ENCODE measurements at places on chromosomes 3 and 15.
A peak's percentile ranks its signal among the peaks of the same experiment; 100 is the strongest.

GRCh38 chr3:149752788-149753136 is 473 bp upstream of the COMMD2 start:
- DNase-seq: no peak

- DNase-seq: no peak
These were observed 18.8 kb downstream of the ACKR4 start for GRCh38 chr3:132615881-132616280.

- DNase-seq: no peak
These were observed 262.1 kb upstream of the TBL1XR1 start for GRCh38 chr3:177459401-177459800.

DNA sequence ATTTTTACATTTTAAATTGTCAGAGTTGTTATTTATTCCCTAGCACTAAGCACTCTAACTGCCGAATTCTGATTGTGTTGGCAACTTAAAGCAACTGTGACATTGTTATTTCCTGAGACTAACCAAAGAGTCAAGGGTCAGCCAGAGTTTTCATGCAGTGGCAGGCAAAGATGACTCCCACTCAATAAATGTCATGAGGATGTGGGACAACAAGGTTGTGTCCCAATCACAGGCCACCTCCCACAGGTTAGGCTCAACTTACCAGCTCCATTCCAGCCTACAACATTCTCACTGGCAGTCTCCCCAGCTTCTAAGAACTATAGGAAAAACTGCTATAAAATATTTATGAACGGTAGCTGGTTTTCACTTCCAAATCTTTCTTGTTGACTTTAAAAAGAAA is 80.1 kb downstream of the RSL24D1 start:
- DNase-seq: no peak

- DNase-seq: no peak
These were observed 83.1 kb upstream of the RPL32 start for GRCh38 chr3:12924437-12924836.

- no peak for DNase-seq
These were observed 13.6 kb upstream of the TFG start for GRCh38 chr3:100695696-100696095.

GRCh38 chr15:52706091-52706490 is 26.9 kb upstream of the ATOSA start:
- DNase-seq: no peak

- DNase-seq: no peak
These were observed 348.6 kb upstream of the CDIN1 start for GRCh38 chr15:36230776-36231175.

DNA sequence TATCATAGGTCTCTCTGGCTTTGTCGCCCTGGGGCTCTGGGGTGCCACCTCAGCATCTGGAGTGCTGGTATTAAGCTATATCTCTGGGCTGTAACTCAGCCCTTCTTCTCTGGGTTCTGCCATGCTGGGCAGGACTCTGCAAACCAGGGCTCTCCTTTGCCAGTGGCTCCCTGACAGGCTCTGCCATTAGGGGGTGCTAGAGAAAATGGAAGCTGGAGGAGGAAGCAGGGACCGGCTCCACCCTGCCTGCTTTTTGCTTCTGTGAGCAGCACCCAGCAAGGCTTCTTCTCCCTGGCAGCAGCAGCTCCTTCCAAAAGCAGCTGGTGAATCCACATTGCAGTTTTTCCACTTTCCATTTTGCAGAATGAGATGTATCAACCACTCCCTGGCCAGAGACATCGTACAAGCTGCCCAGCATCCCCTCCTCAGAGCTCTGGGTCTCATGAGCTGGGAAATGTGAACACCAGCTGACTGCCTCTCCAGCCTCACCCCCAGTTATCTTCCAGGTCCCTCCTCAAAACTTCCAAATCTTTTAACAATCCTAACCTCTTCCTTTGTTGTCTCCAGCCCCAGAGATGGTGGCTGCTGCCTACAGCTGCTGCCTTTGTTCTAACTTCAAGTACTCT is 165.0 kb downstream of the ABHD5 start:
- peak; percentile 32 for DNase-seq

DNA sequence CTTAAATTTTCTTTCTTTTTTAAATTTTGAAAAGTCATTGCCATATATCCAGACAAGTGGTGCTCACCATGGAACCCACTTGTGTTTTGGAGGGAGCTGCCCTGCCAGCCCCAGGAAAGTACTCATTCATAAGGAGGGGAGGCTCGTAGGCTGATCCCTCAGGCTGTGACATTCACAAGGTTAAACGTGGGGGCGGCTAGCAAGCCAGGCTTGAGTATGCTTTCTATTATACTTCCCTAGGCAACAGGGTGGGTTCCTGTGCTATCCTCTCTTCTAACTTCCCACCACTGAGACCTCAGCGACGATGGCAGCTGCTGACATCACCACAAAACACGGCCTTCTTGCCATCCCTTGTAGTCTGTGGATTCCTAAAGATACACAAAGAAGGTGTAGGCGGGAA is 160.5 kb upstream of the C2CD4B start:
- no peak for DNase-seq

- no peak for DNase-seq
These were observed 263.7 kb upstream of the LMCD1 start for GRCh38 chr3:8237893-8238292.

GRCh38 chr3:78913711-78914110 is 854.1 kb downstream of the ROBO1 start:
- DNase-seq: no peak

GRCh38 chr3:46359733-46360493 is 6.0 kb downstream of the CCR2 start:
- no peak for DNase-seq

DNA sequence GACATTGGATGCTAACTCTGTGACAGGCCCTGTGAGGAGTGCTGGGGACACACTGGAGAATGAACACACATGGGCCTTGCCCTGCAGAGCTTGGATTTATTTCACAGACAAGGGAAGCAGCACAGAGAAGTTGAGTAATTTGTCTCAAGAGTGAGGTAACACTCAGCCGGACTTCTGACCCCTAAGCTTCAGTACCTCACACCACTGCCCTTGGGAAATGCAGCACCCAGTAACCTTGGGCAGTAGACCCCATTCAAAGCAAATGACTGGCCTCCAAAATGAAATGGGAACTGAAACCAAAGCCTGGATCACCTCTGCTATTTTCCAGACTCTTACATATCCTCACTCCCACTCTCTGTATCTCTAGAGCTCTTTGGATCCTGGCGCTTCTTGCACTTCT is 37.3 kb downstream of the RFT1 start:
- no peak for DNase-seq

GRCh38 chr3:179177611-179178010 is 29.5 kb downstream of the PIK3CA start:
- no peak for DNase-seq

DNA sequence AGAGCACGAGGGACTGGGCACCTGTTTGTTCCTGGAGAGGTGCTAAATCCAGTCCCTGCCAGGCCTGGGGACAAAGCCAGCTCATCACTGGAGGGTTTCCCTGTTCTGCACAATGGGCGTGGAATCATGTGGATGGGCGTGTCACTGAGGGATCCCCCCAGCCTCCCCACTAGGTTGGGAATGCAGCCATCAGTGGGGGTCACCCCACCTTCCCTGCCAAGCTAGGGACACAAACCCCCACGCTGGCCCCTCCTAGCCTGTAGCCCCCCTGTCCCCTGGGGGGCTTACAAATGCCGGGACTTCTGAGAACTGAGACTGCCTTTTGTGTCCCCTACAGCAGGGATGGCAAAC is 61.9 kb downstream of the NSMCE3 start:
- no peak for DNase-seq

- no peak for DNase-seq
These were observed 98.4 kb downstream of the NAALADL2 start for GRCh38 chr3:174957551-174958001.

- no peak for DNase-seq
These were observed 18.2 kb downstream of the ATP1B3 start for GRCh38 chr3:141894524-141895176.

DNA sequence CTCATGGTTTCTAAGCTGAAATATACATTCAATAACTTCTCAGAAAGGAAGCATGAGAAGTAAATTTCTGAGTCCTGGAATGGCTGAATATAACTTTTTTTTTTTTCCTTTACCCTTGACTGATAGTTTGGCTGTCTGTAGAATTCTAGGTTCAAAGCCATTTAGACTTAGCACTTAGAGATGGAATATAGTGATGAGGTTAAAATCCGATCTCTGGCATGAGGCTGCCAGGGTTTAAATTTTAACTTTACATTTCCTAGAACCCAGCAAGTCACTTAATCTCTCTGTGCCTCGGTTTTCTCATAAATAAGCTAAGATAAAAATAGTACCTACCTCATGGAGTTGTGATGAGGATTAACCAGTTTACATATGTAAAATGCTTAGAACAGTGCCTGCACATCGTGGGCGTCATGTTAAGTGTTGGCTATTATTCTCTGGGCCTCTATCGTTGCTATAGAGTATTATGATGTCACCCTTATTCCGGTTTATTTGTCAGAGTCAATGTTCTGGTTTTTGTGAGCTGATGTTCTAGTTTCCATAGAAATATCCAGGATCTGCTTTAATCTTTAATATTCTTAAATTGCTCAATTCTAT is 199.8 kb upstream of the TLE3 start:
- no peak for DNase-seq

DNA sequence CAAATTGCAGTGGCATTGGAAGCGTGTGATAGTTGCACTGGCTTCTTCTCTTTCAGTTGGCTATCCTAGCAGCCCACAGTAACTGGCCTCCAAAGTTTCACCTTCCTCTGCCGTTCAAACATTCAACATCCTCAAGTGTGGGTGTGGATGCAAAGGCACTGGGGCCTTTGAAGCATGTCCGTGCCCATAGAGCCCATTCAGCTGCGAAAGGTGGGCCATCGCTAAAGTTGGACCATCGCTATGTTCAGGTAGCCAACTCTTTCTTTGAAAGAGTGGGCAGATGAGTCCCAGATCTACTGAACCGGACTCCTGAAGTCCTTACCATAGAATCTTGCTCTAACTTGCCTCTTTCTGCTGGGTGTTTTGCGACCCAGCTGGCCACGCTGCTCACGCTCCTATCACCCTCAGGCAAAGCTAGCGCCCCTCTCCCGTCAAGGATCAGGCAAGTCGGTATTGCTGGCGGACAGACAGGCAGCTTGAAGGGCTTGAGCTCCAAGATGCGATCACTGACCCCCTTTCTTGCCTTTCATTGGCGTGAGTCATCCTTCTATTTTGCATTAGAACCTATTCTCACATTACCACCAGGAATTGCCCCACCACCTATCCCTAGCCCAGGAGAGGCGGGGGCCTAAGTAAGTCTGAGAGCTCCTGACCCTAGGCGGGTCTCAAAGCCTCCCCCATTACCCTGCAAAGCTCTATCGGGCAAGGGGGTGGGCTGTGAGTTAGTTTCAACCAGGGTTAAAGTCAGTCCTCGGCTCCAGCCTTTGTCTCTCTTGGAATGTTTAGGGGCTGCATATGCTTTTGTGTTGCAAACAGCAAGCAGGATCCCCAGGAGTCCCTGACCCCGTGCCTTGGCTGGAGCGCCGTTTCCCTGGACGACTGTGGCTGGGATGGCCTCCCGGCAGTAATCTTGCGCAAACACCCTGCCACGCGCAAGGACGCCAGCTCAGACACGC is 28.7 kb downstream of the ZIC4 start:
- no peak for DNase-seq

DNA sequence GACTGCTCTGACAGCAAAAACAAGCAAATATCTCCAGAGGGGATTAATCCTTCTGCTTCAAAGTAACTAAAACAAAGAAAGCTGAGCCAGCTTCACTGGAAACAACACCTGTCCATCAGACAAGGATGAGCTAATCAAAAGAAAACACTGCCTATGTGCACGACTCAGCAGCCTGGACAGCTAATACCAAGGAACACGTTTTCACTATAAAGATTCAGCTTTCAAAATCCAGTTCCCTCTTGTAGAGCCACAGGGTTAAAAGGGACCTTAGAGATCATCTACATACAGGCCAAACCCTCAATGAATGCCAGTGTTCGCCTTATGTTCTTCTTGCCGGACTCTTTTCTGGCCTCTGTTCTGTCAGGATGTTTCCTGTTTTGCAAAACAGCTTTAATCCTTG is 6.9 kb downstream of the TUSC7 start:
- no peak for DNase-seq

DNA sequence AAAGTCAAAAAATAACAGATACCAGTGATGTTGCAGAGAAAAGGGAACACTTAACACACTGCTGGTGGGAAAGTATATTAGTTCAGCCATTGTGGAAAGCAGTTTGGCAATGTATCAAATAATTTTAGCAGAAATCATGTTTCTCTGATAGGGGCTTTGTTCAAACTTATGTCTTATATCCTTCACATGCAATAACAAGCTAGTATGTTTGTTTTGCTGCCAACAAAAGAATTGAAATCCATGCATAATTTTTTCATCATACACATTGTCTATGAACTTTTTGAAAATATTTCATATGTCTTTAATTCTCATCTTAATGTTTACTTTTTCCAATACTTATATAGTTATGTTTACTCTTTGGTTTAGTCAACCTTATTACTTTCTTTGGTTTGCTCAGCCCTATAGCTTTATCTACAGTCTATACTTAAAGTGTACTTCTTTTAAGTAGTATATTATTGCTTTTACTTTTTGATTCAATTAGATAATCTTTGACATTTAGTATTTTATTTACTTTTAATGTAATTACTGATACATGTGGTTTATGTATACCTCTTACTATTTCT is 639.6 kb upstream of the CBLB start:
- DNase-seq: no peak

GRCh38 chr15:92315144-92315543 is 78.5 kb upstream of the ST8SIA2 start:
- no peak for DNase-seq

- DNase-seq: no peak
These were observed 14.1 kb downstream of the MRPS22 start for GRCh38 chr3:139357899-139358298.

- DNase-seq: no peak
These were observed 50.0 kb downstream of the SEMA3G start for GRCh38 chr3:52394751-52395502.

DNA sequence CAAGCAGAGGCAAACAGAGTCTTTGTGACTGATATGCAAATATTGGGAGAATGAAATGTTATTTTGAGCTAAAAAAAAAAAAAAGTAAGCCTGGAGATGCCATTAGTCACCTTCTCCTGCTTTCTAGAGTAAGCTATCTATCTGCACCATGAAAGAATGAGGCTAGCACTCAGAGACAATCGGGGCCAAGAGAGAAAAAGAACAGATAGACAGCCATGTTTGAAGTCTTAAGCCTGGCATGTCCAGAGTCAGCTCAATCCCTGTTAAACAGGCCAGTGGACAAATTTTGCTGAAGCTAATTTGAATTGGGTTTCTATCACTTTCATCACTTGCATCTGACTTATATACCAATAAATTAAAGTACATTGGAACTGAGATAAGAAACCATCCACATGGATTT is 204.4 kb downstream of the SLC9A9 start:
- DNase-seq: no peak

DNA sequence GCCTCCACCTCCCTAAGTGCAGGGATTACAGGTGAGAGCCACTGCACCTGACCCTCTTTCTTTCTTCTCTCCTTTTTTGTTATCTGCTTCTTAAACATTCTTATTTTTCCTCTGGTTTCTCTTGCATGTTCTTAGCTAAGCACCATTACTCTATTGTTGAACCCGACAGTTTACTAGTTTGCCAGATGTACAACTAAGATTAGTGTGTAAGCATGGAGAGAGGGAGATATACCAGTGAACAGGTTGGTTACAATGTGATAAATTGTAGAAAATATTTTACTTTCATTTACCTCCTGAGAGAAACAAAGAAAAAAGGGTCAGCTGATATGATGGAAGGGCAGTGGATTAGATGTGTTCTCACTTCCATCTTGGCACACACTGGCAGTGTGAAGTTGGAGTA is 4.9 kb downstream of the HAUS2 start:
- no peak for DNase-seq
